ENCODE measurements at places on chromosomes 11 and 22.

DNA sequence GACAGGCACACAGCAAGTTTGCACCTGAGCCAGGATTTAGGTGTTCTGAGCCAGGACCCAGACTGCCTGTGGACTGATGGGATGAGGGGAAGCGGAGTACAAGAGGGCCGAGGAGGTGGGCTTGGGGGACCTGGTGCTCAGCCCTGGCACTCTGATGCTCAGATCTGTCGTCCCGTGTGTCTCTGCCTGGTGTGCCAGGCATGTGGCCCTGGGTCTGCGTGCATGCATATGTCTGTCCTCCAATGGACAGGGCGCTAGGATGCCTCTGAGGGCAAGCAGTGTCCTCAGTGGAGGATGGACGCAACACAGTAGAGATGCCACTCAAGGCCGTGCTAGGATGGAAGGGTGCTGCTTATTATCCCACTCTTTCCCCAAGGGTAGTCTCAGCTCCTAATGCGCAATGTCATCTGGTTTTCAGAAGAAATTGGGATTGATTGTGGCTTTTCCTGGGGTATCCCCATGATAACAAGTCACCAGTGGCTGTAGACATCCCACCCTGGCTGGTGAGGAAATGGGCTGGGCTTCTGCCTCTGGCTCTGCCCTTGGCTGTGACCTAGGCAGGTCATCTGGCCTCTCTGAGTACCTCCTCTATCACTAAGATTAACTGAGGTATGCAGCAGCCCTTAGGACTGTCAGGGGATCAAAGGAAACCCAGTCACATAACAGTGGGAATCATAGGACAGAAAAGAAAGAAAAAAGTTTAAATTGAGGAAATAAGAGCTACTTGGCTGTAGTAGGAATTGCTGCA, 35.7 kb upstream of the SUSD2 start:
- no peak for DNase-seq

DNA sequence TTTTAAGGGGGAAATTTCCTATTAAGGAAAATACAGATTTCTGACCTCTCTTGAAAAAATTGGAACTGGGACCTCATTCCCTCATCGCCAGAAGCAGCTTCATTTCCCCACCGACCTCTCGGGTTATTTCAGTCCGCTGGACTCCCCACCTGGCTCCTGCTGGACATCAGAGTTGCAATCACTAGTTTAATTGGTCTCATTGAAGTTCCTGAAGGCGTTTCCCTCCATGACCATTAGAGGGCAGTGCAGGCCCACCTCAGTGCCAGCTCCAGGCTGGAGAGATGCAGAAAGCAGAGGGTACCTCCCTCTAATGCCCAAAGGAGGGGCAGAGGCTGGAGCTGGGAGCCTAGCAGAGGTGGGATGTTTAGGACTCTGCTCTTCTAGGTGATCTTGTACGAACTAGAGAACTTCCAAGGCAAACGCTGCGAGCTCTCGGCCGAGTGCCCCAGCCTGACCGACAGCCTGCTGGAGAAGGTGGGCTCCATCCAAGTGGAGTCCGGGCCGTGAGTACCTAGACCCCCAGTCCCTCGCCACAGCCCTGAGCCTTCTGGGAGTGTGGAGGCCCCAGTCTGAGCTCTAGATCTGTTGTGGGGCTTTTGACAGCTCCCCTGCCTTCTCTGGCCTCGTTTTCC, 2.7 kb downstream of the CRYBB3 start:
- peak; percentile 56 for DNase-seq

GRCh38 chr22:24834845-24835570, 29.0 kb downstream of the SGSM1 start:
- no peak for DNase-seq

DNA sequence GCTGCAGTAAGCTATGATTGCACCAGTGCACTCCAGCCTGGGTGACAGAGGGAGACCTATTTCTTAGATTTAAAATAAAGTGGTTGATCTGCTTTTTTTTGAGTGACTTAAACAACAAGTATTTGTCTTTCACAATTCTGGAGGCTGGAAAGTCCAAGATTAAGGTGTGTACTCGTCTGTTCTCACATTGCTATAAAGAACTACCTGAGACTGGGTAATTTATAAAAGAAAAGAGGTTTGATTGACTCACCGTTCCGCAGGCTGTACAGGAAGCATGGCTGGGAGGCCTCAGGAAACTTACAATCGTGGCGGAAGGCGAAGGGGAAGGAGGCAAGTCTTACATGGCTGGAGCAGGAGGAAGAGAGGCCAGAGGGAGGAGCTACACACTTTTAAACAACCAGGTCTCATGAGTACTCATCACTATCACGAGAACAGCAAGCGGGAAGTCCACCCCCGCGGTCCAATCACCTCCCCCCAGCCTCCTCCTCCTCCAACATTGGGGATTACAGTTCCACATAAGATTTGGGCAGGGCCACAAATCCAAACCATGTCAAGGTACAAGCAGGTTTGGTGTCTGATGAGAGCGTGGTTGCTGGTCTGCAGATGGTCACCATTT, 19.7 kb upstream of the OSBPL5 start:
- no peak for DNase-seq

- no peak for DNase-seq
Measured at GRCh38 chr11:45038923-45039322, 88.2 kb upstream of the TP53I11 start.

- no peak for DNase-seq
Measured at GRCh38 chr22:48938741-48939140, 888.9 kb downstream of the BRD1 start.

- no peak for DNase-seq
Measured at GRCh38 chr22:31637891-31638618, 24.0 kb downstream of the PISD start.

- DNase-seq, result no peak
Measured at GRCh38 chr11:17314232-17314547, 37.4 kb upstream of the NCR3LG1 start.

DNA sequence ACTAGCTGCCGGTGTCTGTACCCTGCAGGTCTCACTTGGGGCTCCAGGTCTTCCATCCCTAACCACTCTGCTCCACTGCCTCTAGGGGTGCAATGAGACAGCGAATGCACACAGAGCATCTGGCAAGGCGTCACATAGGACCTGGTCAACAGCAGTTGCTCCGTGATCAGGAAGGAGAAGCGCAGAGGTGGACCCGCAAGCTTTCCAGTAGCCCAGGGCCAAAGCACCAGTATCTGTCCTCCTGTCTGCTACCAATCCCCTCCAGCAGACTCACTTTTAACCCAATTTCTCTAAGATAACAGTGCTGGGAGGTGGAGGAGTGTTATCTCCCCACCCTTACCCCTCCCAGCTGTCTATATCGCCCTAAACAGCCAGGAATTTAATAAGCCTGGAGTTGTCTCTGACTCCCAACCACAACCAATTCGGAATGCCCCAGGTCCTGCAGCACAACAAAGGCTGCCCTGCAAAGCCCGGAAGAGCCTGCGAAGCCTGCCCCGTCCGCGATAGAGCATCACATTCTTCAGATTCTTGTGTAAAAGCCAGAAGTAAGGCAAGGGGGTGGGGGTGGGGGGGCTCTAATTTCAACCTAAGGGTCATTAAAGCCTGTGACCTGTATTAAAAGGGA, 19.3 kb downstream of the MYH9 start:
- DNase-seq, result peak; percentile 38

DNA sequence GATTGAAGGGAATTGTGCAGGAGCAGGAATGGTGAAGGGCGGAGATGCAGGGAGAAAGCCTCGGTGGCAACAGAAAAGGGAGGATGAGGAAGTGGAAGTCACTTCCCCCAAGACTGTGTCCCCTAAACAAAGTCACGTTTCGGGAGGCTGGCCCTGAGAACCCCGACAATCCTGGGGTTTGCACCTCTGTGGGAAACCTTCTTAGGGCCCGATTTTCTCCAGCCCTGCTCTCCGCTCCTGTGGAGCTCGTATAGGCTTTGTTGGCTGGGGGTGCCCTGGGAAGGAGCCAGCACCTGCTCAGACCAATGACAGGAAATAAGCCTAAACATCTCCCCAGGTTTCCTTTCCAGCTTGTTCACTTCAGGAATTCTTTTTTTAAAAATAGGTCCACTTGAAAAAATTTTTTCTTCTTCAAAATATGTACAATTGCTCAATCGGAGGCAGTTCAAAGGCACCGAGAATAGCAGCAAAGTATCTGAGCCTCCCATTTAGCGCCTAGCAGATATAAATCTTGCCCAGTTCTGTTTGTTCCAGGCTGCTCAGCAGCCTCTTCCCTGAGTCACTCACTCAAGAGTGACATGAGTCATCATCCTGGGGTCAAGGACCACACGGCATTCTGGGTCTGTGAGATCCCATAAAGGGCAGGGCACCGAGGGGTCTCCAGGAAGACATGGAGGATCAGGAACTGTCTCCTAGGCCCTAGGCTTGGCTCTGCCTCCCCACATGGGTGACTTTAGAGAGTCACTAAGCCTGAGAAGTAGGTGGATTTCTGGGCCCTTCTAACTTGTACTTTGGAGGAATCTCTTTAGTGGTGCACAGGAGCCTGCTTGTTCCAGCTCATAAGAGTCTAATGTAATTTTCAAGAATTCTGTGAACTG, 34.0 kb downstream of the IRAG1 start:
- DNase-seq, result no peak

DNA sequence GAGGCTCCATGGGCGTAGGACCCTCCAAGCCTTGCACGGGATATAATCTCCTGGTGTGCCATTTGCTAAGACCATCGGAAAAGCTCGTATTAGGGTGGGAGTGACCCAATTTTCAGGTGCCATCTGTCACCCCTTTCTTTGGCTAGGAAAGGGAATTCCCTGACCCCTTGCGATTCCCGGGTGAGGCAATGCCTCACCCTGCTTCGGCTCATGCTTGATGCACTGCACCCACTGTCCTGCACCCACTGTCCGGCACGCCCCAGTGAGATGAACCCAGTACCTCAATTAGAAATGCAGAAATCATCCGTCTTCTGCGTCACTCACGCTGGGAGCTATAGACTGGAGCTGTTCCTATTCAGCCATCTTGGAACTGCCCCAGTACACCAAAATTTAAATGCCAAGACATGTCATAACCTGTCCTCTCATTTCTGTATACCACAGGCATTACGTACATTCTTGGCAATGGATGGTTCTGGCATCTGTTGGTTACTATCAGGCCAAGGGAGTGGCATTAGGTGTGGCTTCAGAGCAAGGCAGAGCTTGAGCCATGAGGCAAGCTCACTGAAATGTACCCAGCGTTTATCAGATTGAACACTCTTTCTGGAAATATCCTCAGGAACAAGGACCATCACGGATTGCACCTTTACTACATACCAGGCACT, 95.4 kb upstream of the GALNT18 start:
- no peak for DNase-seq

DNA sequence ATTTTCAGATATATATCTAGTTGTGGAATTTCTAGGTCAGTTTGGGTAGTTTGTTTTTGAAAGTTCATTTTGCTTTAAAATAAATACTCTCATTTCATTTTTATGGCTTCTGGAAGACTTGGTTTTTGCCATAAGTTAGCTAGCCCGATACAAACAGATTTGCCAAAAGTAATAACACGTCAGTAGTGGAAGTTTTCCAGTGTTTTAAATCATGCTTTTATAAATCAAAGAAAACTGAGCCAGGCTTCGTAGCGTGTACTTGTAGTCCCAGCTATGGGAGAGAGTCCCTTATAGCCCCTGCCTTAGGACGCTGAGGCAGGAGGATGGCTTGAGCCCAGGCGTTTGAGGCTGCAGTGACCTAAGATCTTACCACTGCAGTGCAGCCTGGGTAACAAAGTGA, 21.7 kb upstream of the MICALL1 start:
- no peak for DNase-seq

GRCh38 chr22:50148991-50149721, 21.4 kb upstream of the PANX2 start:
- peak; percentile 76 for DNase-seq

GRCh38 chr11:10414659-10415058, 40.4 kb upstream of the AMPD3 start:
- no peak for DNase-seq

- no peak for DNase-seq
Measured at GRCh38 chr11:120195601-120196320, 15.1 kb upstream of the OAF start.

DNA sequence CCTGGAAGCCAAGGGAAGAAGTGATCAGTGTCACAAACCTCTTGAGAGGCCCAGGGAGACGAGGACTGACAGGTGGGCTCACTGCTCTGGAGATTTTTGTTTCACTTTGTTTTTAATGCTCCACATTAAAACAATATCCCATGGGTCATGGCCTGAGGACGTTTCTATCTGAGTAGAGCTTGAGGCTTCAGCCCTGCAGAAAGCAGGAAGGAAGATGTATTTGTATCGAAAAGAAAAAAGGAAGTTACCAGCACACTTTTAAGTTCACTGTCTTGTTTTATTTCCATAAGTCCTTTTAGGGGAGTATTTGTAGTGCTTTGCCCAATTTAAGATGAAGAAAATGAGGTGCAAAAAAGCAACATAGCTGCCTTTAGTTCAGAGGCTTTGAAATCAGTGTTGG, 191.1 kb downstream of the GRIK4 start:
- no peak for DNase-seq

DNA sequence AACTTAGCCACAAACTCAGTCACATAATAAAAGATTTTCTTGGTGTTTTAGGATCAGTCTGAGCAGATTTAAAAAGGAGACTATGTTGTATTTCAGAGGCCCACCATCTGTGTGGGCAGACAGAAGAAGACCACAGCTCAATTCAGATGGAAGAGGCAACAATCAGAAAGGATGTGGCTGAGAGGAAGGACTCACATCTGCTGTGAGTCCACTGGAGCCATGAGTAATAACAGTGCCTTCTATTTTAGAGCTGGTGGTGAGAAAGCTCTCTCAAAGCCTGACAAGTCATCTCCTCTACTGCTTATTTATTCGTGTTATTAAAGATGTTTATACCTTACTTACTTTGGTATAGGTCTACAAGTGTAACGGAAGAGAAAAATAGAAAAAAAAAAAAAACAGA, 357.2 kb downstream of the OPCML start:
- no peak for DNase-seq

DNA sequence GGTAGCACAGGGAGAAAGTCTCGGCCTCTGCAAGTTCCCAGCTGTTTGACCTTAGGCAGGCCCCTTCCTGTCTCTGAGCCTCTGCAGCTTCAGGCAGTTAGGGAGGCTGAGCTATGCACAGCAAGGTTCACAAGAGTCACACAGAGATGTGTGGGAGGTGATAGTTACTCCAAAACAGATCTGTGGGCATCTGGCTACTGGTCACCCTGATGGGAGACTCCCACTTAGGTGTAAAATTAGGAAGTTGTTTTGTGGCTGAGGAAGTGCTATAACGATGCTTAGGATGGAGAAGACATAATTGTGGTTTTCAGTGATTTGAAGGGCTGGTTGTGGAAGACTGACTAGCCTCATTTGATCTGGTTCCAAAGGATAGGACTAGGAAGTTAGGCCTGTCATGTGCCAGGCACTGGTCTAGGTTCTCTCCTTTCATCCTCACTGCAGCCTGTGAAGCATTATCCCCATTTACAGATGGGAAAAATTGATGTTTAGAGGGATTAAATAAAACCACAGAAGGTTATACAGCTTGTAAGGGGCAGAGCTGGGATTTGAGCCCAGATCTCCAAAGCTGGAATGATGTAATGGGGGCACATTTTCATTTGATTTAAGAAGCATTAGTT, 13.5 kb downstream of the ACO2 start:
- DNase-seq, result no peak

Data from activated naive CD4-positive, alpha-beta T cell treated with Interleukin-2 at 50 U/mL for 16 hours (primary cell).